ENCODE measurements at places on chromosomes 5 and 9. TPM values are rescaled to one million over a fixed set of nuclear protein-coding genes. Genes with fewer than 3 reads are reported as not detected.

ST8SIA4 gene
- polyA plus RNA-seq = 6.7 TPM

ADAMTS12 gene
- polyA plus RNA-seq = 18.2 TPM

SLC36A3 gene
- not detected for polyA plus RNA-seq

GDNF gene
- 1.9 TPM for polyA plus RNA-seq

CDH6 gene
- 4.5 TPM for polyA plus RNA-seq

Measured in hindlimb muscle (tissue), 1 donor.